ENCODE measurements at places on chromosomes 7 and 10. TPM values are rescaled to one million over a fixed set of nuclear protein-coding genes. Genes with fewer than 3 reads are reported as not detected.

The AGMO gene
- total RNA-seq, result not detected

The TCERG1L gene
- not detected for total RNA-seq

The PCLO gene
- not detected for total RNA-seq

The CLRN3 gene
- total RNA-seq, result not detected

The SFMBT2 gene
- total RNA-seq, result 32.4 TPM

The CCDC186 gene
- total RNA-seq, result 21.2 TPM

The GRM3 gene
- not detected for total RNA-seq

The KLF14 gene
- not detected for total RNA-seq

The GNAT3 gene
- not detected for total RNA-seq
